ENCODE measurements at places on chromosomes 13 and 19.

DNA sequence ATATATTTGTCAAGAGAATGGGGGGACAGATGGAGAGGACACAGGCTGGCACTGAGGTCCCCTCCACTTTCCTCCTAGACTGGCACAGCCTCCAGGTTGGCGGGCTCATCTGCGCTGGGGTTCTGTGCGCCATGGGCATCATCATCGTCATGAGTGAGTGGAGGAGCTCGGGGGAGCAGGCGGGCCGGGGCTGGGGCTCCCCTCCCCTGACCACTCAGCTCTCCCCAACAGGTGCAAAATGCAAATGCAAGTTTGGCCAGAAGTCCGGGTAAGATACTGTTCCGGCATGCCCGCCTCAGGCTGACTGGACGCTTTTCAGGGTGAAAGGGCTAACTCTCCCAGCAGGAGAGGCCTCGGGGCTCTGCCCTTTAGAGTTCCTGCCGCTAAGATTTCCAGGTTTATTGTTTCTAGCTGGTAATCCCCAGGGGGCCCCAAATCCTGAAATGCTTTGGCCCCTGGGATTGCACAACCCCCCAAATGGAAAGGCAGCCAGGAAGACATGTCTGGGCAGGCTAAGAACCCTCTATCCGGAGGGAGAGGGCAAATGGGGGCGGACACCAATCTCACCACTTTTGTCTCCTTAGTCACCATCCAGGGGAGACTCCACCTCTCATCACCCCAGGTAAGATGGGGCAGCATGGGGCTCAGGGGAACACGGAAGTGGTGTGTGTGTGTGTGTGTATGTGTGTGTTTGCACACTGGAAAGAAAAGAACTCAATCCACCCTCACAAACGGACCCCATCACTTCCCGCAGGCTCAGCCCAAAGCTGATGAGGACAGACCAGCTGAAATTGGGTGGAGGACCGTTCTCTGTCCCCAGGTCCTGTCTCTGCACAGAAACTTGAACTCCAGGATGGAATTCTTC lies 7.3 kb downstream of the FXYD3 start:
- DNase-seq, result no peak

DNA sequence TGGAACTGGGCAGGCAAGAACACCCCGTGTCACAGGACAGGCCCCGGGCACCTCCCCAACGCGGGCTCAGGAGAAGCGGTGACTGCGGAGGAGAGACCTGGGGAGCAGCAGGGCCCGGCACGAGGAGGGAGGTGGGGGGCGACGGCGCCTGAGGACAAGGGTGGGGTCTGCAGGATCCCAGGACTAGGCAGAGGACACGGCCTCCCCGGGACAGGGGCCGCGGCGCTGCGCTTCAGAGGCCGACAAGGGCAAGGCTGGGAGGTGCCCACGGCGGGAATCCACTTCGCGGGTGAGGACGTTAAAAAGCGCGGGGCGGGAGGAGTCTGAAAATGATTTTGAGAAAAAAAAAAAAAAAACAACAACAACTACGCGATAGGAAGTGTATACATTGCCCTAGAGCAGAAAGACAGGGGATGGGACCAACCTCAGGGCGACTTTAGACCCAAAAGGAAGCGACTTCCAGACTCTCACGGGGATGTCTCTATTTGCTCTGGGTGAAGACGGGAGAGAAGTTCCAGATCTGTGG lies 44.9 kb downstream of the ZNF611 start:
- peak; percentile 67 for DNase-seq

DNA sequence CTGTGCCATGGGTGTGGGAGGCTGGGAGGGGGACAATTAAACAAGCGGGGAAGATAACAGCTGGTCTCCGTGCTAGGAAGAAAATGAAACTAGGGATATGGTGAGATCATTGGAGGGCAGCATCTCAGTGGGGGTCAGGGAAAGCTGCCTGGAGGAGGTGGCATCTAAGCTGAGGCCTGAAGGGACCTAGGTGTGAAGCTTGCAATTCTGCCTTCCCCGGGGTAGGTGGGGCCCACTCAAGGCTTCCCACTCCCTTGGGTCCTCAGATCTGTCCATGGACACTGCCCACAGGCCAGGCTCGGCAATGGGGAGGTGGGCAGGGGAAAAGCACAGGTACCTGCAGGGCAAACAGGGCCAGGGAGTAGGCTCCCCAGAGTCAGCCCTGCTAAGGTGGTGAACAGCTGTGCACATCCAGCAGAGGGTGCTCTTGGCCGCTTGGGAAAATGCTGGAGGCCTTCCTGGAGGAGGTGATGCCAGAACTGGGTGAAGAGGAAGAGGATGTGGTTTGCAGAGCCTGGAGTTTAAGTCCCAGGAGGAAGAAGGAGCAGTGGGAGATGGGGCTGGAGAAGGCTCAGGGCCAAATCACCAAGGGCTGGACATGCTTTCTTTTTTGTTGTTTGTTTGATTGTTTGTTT lies 25.7 kb upstream of the CCNE1 start:
- no peak for DNase-seq

GRCh38 chr19:29655648-29656335 lies 9.5 kb upstream of the PLEKHF1 start:
- no peak for DNase-seq

- DNase-seq, result no peak
Measured at GRCh38 chr19:6527893-6528543, 2.8 kb upstream of the TNFSF9 start.

GRCh38 chr13:40635315-40635995 lies 31.0 kb downstream of the FOXO1 start:
- DNase-seq, result no peak

DNA sequence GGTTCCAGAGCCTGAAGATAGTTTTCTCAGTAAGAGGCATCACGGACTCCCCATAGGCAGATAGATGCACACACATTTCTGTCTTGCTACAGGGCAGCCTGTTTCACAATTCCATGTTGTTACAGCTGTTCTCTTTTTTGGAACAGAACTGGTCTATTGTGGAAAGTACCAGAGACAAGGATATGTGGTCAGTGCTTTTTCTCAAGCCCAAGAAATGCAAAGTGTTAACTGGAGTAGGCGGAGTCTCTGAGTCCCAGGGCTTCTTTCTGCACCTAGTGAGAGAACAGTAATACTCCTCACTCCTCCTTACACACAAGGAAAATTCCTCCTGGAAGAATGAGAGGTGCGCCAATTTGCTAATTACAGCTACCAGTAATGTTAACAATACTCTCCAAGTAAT lies 141.6 kb upstream of the ARGLU1 start:
- DNase-seq, result no peak

DNA sequence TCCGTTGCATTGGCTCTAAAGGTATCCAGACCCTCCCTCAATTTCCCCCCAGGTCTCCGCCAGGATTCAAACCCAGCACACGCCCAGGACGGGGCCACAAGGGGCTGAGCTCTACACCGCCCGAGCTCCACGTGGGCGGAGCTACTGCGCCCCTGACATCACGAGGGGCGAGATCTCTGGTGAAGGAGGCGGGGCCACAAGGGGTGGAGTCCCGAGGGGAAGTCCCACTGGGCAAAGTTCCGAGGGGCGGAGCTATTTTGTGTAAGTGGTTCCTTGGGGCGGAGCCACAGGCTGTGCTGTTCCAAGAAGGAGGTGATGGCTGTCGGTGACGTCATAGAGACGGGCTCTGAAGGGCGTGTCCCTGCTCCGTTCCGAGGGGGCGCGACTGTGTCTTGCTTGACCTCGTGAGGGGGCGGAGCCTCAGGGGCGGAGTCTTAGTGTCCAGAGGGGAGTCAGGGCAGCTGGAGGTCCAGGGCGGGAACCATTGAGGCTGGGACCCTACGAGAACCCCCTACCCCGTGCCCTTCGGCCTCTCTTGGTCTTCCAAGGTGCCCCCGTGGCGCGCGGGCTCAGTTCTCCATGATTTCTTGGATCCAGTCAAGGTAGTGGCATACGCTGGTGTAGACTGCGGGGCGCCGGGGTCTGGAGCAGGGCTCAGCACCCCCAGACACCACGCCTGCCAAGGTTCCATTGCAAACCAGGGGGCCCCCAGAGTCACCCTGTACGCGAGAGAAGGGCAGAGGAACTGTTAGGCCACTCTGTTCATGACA lies 1.3 kb upstream of the KLK8 start:
- DNase-seq, result no peak

- no peak for DNase-seq
Measured at GRCh38 chr13:109985871-109986450, 199.6 kb upstream of the IRS2 start.

GRCh38 chr13:35833031-35833430 lies 298.2 kb downstream of the DCLK1 start:
- DNase-seq, result no peak

DNA sequence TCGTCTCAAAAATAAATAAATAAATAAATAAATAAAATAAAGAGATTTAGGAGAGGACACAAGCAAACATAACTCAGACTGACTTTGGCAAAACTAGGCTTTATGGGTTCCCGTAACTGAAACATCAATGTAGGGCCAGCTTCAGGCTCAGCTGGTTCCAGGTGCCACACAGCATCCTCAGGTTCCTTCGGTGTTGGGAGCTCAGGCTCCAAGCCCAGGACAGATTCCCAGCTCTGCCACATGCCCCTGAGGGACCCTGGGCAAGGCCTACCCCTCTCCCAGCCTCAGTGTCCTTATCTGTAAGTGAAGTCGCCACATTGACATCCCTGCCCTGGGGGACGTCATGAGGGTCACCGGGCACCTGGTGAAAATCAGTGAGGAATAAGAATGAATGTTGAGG lies 18.7 kb downstream of the MISP start:
- no peak for DNase-seq

DNA sequence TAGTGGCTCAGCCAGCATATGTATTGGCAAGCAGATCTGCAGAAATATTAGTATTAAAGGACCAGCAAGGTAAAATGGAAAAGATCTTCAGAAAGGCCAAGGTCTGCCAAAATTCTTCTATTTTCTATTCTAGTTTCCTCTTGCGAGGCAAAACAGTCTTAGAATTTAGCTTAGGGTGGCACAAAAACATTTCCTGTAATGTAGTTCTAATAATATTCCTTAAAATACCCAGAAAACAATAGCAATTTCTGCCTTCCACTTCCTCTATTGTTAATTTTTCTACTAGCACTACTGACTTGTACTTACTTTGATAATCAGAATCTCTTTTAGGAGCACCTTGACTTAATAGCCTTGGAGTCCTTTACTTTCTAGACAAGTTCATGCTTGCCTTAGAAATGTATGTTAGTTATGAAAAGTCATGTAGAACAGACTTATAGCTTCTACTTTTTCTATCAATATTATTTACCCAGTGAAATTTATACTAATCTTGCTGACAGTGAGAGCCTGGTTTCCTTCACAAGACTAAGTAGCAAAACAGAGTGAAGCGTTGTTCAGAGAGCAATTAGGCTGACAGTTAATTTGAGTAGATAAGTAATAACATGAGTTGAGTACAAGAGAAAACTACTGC lies 23.9 kb upstream of the LPAR6 start:
- no peak for DNase-seq

DNA sequence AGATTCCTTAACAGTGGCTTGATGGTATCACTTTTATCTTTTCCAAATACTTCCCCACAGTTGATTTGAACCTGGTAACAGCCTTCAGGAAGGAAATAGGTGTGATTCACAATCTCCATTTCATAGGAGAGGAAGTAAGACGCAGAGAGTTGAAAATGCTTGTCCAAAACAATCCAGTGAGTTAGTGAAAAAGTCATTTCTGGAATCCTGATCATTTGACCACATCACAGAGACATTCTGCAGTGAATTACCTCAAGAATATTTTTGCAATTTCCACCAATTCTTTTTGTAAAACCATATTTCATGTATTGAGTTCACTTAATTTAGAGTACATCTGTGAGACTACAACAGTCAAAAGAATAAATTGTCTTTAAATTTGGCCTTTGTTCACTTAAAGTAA lies 292.8 kb downstream of the DCLK1 start:
- DNase-seq, result no peak

DNA sequence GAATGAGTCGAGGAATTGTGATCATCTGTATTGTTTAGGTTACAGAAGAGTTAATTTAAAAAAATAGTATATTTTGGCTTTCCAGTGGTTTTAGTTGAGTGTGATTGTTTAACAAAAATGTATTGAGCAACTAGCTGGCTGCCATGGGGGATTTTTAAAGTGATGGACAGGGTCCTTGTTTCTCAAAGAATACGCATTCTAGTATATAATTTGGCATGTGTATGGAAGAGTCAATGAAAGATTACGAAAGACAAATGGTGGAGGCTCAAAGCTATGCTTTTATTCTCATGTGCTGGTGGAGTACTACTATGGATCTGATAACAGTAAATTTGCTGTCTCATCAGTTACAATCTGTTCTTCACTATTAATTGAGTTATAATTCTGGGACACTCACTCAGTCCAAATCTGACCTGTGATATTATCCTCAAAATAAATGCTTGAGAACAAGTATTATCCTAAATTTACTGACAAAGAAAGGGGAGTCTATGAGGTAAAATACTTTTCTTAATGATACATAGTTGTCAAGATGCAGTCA lies 240.0 kb downstream of the GPC6 start:
- no peak for DNase-seq

DNA sequence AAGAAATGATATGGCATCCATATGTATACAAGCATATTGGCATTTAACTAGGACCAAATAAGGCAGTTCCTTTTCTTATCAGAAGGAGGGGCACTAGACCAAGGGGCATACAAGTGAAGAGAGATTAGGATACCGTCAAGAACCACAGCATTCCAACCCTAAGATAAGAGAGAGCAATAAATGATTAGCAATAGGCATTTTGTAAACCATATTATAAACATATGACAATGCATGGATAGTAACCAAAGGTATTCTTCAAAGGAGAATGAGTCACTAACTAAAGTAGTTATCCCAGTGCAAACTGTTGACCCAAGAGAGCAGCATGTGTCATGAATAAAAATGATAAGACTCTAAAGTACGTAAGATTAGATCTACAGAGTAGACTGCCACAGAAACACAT lies 500.9 kb upstream of the HTR2A start:
- DNase-seq, result no peak

DNA sequence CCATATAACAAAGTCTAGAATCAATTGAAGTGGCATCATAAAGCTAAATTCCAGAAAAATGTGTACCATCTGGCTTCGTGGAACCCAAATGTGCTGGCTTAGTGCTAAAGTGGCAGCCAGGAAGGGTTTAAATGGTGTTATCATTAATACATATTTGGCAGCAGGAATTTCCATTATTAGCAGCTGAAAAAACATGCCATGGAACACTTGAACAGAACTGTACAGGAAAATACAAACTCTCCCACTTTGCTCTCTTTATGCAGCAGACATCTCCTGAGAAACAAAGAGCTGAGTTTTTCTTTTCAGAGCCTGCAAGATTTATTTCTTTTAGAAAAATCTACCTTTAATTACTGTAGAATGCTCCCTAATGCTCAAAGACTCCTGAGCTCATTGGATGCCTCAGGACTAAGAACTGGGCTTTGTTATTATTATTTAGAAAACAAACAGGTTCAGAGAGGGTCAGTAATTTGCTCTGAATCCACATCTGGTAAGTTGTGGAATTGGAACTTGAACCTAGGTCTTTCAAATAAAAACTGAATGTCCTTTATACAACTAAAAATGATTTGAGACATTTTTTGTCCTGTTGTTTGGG lies 179.0 kb downstream of the LACC1 start:
- DNase-seq, result no peak

- DNase-seq, result no peak
Measured at GRCh38 chr19:12749938-12750521, 1.6 kb upstream of the BEST2 start.

- DNase-seq, result no peak
Measured at GRCh38 chr13:36885901-36886300, 34.1 kb downstream of the SMAD9 start.

GRCh38 chr19:11017275-11018035 lies 56.6 kb downstream of the SMARCA4 start:
- DNase-seq, result no peak

Data from right forelimb (tissue), 1 donor.